ENCODE measurements at places on chromosomes 3 and 15.

GRCh38 chr3:124347418-124347817 lies 355.5 kb upstream of the ROPN1 start:
- no peak for DNase-seq

DNA sequence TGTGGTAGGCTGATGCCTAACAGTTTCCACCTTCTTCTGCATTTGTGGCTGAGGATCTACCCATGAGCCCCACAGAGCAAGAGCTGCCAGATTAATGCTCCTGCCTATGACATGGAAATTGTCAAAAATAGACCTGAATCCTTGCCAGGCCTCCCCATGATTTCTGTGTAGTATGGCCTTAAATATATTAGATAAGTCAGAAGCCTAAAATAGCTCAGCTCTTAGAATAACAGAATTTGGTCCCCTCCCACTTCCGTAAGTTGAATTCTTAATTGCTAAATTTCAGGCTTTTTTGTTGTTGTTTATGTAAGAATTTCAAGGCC lies 129.0 kb downstream of the SERPINI1 start:
- no peak for DNase-seq

DNA sequence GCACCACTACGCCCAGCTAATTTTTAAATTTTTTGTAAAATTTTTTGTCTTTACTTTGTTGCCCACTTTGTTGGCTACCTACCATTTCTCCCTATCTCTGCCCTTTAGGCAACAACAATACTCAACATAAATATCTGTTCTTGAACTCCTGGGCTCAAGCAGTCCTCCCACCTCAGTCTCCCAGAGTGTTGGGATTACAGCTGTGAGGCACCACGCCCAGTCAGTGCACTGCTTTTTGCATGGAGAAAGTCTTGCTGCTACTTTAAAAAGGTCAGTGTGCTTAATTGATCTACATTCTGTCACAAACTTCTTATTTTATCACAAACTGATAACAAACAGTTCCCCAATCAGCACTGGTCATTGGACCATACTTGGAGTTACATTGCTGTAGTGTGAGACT lies 8.0 kb downstream of the USP8 start:
- no peak for DNase-seq

DNA sequence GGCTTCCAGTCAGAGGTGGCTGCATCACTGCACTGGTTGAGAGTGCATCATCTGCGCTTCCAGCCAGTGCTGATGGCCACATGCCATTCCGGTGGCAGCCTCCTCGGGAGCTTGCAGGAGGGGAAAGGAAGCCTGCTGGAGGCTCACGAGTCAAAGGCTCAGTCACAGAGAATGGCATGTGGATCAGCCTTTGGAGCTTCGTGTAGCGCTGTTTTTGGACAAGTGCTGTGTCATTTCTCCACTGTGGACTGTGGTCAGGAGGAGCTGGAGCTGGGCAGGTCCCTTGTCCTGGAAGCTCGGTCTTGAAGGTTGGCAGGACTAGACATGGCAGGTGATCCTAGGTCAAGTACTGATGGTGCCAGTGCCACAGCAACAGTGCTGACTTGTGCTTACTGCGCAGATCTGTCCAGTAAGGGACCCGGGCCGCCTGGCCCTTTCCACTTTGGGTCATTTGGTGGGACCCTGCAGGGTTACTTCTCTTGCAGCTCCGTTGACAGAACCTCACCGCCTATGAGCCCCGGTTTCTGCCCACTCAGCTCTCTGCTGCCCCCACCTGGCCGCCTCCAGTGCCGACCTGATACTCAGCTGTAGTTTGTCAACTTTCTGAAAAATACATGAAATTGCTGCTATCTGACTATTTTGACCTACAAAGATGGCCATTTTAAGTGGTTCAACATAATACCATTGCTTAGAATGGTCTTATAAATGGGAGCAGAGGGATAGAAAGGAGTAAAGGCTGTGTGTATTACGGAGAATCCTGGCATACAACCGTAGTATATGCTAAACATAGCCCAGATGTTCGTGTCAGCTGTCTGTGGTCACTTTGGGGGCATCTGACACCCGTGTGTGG lies 27.6 kb upstream of the TRPM1 start:
- peak; percentile 51 for DNase-seq

- DNase-seq = no peak
These were observed 469.3 kb upstream of the MCTP2 start for GRCh38 chr15:93762036-93762435.

DNA sequence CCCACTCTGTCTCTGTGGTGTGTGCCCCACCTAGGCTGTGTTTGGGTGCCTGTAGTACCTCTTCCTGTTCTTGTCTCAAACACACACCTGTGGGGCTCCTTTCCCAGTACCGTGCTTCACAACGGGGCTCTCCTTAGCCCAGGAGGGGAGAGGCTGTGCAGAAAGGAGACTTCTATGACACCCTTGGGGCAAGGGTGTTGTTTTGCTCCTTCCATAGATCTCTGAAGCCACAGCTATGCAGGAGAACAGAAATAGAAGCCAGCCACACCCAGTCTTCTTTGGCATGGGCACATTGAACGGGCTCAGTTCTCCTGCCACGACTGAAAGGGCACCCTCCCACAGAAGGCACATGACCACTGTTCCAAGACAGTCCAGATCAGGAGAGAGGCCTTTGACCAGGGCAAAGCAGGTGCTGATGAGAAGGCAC lies 74.3 kb downstream of the LIPC start:
- DNase-seq = no peak

DNA sequence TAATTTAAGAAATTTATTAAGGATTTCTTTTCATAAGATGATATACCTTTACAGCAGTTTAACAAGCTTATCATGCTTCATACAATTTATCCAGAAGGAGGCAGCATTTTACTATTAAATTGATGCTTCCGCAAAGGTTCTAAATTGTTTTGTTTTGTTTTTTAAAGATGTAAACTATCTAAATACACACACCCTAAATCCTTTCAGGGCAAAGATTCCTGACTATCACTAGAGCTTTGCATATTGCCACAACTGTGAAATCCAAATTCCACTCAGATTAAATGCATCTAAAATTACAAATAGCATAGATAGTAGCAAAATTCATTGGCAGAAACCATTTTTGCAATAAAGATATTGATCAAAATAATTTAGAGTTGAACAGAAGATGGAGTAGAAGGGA lies 44.5 kb upstream of the CCNL1 start:
- DNase-seq = no peak

DNA sequence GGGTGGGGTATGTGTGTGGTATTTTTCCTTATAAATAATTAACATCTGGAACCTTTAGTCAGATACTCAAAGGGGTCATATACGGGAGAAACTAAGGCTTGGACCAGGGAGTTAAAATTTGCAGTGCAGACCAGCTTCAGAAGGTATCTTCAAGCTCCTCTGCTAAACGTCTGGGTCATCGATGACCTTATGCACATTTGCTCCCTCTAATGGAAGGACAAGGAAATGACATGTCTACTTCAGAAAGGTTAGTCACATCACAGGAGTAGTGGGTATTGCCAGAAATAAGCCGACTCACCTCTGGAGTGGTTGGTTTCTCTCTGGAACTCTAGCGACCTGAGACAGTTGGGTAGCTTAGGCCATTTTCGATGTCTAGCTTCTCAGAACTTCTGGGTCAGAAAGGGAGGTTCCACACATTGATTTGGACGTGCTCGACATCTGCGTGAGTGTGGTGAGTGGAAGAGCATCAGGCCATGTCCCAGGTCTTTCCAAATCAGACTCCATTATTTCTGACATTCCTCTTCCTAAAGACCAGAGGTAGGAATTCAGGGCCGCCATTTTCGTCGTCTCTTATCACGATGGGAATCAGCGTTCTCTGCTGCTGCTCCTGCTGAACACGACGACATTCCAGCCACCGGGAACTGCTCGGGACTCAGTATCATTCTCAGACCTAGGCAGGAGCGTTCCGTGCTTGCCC lies 31.8 kb upstream of the RASA2 start:
- DNase-seq = no peak

DNA sequence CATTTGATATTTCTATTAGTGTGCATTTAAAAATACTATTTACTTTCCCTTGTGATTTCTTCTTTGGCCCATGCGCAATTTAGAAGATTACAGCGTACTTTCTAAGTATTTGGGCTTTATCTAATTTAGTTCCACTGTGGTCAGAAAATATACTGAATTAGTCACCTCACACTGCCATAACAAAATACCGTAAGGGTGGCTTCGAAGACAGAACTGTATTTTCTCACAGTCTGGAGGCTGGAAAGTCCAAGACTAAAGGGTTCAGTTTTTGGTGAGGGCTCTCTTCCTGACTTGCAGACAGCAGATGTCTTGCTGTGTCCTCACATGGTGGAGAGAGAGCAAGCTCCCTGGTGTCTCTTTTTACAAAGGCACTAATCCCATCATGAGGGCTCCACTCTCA lies 286.2 kb downstream of the ADAMTSL3 start:
- no peak for DNase-seq

DNA sequence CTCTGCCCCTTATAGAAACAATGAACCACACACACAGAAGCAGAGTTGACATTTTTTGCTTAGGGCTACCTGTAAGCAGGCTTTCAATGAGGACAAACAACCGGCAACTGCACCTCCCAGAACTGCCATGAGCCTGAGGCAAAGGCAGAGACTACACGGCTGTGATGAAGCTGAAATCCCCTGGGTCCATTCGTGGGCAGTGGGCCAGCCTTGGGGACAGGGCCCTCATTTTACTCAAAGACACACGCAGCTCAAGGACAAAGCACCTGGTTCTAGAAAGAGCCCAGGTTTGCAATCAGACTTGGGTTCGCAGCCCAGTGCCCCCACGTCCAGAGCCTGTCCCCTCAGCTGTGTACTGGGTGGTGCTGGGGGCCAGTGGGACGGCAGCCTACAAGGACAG lies 17.9 kb downstream of the FAM174B start:
- peak; percentile 38 for DNase-seq

GRCh38 chr3:114364806-114365654 lies 71.2 kb downstream of the TIGIT start:
- no peak for DNase-seq

DNA sequence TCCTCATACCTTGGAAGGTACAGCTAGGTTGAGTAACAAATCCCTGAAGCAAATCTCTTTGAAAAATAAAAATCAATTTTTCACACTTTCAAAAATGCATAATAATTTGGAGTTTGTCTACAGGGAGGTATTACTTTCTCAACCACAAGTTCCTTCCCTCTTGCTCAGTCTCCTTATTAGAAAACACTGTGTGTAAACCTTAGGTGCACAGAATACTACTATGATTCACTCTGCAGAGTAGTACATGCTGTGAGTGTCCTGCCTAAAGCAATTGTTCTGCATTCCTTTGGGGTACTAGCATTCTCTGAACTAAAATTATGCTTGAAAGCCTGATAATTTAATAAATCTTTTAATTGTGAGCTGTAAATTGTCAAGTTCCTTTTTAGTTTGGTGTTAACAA lies 115.9 kb upstream of the EPHA3 start:
- DNase-seq = no peak

DNA sequence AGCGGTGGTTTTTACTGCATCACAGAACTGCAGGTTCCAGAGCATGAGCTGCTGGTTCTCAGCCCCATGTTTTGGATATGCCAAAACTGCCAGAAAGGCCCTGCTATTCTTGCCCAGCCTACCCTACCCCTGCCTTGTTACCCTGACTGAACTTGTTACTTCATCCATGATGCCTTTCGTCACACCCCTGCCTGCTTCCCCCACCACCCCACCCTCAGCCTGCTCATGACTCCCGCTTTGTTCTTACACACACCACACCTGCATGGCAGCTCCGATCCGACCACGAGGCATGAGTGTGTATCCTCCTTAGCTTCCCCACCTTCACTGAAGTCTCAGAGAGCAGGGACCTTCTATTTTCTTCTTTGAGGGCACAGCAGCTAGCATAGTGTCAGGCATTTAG lies 5.1 kb upstream of the TM4SF1 start:
- no peak for DNase-seq

GRCh38 chr3:56903231-56903782 lies 101.6 kb upstream of the ARHGEF3 start:
- no peak for DNase-seq

GRCh38 chr15:84702961-84703482 lies 12.9 kb downstream of the SEC11A start:
- no peak for DNase-seq
